Amygdala (tissue), 56 donors: ENCODE measurements at places on chromosomes 6 and 20.

DNA sequence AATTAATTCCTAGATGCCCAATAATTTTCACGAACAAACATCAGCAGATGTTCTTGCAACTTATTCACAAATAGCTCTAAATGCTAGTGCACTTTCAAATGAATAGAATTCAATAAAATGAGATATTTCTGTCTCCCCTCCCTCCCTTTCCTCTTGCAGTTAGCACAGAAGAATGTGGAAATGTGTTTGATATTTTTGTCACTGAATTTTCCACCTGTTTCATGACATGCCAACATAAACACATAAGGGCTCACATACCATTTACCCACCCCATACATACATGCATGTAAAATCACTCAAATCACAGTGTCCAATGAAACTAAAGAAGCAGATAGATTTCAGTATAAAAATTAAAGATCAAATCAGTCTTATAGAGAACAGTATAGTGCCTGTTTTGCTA is 746.9 kb upstream of the MARCKS start:
- no peak for DNase-seq

GRCh38 chr20:56606174-56606945 is 22.7 kb upstream of the TFAP2C start:
- no peak for DNase-seq

DNA sequence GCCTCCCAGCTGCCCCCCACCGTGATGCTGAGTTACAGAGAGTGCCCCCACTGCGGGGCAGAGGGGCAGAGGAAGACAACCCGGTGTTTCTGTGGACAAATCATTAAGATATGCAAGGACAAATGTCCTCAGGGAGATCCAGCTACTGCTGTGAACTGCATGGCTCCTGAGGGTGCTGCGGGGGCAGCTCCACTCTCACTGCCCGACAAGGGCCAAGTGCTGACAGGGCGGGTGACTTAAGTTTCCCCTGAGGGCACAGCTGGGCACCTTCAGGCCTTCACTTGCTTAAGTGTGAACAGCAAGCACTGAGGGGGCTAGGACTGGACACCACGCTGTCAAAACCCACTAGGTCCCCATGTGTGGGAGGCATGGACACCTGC is 26.2 kb upstream of the TCFL5 start:
- DNase-seq = no peak

DNA sequence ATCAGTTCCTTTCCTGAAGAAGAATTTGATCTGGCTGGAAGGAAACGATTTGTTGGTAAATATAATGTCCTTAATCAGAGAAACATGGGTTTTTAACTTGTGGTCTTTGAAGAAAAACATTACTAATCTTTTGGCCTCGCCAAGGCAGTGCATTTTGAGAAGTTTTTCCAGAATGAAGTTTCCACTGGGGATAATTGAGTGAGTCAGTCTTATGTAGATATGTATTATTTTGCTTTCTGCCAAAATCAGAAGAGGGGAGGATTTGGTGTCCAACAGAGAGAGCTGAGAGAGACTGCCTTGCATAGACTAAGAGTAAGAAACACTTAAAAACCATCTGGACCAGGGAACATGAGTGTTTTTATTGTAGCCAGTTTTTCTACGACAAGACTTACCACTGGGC is 79.9 kb downstream of the FNDC1 start:
- no peak for DNase-seq

GRCh38 chr6:153237670-153238069 is 106.6 kb upstream of the RGS17 start:
- DNase-seq = no peak

DNA sequence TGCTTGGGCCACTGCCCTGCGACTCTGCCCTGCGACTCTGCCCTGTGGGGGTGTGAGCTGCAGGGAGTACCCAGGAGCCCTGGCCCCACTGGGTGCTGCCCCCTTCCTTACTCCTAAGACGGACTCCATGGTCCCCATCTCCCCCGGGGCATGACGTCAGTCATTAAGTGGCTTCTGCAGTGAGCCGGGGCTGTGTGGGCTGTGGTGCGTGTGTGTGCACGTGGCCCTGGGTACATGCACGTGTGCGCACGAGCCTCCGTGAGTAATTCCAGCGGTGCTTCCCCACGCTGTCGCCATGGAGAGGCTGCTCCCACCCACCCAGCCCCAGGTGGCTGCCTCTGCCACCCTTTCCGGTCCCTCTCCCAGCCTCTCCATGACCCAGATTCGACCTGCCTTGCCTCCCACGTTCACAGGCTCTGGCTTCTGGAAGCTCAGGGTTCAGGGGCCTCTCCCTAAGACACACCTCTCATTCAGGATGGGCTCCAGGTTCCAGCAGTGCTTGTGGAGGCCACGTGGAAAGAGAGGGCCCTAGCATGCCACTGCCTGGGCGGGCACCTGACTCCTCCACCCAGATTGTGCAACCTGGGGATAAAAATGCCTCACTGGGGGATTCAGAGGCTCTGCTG is 88.3 kb downstream of the DLGAP4 start:
- DNase-seq = no peak

- DNase-seq = no peak
Measured at GRCh38 chr6:148837941-148838340, 91.1 kb downstream of the UST start.

DNA sequence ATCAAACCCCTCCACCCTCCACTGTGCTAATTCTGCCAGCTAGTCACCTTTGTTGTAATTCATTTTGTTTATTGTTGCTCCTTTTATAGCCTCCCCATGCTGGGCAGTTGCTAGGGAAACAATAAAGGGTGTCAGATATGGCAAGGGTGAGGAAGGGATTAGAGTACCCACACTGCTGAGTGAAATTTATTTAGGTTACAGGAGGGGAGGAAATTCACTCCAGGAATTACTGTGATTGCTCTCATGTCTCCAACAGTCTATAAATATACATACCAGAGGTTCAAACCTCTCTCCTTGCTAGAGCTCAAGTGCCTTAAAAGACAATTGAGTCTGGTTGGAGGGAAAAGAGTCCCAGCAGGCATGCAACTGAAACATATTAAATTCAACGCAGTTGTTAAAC is 90.6 kb upstream of the ADGRF1 start:
- no peak for DNase-seq

- DNase-seq = no peak
Measured at GRCh38 chr20:33229843-33230242, 6.0 kb upstream of the BPIFA1 start.

DNA sequence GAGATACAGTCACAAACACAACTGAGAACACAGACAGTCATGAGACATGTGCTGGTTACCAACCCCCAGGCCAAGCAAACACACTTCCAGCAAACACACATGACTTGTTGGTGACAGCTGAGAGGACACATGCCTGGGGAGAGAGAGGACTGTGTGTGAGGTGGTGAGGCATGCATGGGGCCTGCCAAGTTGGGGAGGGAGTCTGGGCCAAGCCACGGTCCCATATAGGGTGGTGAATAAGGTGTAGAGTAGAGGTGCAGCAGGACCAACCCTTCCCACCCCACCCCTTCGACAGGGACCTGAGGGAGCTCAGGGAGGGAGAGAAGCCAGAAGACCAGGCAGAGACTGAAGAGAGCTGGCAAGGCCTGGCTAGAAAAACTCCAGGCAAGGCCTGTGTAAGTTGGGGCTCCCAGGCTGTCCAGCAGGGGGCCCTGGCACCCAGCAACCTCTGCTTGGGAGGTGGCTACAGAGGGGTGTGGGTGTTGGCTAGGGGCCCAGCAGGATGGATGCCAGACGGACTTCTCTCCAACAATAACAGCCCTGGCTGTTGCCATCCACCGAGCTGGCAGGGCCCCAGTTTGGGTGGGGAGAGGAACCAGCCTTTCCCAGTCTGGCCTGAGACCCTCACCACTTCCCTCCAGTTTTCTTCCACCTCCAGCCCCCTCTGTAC is 2.0 kb upstream of the SLC29A1 start:
- peak; percentile 33 for DNase-seq

DNA sequence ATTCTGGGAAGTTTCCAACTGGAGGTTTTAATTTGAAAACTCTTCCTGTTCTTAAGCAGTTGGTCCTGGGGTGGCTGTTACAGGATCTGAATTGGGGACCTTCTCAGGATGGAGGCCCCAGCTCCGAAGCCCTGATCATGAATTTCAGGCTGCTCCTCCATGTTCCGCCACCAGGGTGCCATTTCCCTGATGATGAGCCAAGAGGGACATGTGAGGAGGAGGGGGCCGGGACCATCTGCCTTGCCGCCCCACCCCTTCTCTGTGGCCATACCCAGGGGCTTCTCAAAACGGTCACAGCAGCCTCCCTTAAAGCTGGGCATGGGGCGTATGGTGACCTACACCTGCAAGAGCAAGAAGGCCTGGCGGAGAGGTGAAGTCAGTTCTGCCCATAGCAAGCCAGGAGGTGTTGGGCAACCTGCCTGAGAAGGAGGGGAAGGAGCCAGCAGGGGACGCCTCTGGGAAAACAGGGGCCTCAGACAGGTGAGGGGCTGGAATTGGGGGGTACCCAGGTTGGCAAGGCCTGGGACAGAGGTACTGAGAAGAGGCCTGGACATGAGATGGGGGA is 3.6 kb upstream of the BAK1 start:
- DNase-seq = no peak

- no peak for DNase-seq
Measured at GRCh38 chr6:25058441-25058840, 122.7 kb upstream of the RIPOR2 start.

DNA sequence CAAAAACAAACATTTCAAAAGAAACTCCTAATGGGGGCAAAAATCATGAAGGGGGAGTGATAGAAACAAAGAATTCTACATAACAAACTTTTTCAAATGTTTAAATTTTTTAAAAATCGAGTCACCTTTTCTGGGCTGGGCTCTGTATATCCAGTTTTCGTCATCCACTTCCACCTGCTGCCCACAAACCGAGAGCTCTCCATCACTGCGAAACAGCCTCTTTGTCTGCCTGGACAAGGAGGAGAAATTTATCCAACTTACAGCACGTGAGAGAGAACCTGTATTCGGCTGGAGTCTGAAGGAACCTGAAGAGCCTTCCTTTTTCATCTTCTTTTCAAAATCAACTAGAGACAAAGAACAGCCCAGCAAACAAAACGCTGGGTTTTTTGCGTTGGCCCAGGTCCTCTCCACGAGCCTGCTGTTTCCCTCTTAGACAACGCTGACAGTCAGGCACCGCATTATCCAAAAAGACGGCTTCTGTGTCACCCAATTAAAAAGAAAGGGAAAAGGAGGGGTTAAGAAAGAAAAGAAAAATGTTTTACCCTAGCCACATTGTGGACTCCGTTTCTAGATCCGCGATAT is 72.4 kb upstream of the NHSL1 start:
- no peak for DNase-seq

GRCh38 chr6:68139130-68139529 is 496.0 kb upstream of the ADGRB3 start:
- no peak for DNase-seq

DNA sequence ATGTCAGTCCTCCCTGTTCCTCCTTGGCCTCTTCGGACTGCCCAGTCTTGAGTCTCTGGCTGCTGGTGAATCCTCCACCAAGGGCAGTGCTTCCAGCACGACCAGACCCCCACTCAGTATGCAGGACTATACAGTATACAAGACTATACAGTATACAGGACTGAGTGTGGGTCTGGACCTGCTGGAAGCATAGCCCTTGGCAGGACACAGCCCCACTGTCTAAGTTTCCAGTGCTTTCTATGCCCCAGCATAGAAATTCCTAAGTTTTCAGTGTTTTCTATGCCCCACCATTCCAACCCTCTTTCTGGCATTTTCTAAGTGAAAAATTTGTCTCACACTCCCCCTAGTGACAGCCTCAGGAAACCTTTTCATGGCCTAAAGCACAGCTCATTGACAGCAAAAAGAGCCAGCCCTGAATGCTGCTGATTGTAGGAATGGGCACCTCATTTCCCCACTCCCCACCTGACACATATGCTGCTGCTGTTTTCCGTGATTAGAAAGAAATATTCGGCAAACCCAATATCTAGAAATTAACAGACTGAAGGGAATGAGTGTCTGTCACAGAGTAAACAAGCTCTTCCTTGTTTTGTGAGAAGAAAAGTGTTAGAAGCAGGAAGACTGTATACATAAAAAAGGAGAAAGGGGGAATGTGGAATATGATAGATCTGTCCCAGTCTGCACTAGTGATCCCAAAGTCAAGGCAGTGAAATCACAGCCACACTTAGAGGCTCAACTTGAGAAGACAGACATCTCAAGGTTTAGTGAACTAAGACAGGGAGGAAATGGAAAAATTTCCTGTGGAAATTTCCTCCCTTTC is 206.9 kb downstream of the IBTK start:
- DNase-seq = peak; percentile 6

DNA sequence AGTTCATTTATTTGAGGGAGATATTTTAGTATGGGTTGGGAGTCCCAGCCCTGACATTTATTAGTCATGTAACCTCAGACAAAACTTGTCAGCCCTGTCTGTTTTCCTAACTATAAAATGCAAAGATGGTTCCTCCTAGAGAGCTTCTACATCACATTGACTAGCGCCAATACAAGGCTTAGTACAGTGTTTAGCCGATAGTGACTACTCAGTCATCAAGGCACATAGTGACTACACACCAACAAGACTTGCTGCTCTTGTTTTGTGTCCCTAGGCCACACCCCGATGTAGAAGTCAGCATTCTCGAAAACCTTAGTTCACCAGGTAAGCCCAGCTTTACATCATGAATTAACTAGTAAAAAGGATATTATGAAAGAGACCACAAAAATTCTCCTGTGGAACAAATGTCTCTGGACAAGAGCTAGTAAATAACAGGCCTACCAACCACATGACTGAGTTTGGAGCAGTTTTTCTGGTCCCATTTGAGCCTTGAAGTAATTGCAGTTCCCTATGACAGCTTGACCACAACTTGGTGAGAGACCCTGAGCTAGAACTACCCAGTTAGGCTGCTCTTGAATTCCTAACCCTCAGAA is 68.8 kb downstream of the PFDN4 start:
- DNase-seq = no peak

DNA sequence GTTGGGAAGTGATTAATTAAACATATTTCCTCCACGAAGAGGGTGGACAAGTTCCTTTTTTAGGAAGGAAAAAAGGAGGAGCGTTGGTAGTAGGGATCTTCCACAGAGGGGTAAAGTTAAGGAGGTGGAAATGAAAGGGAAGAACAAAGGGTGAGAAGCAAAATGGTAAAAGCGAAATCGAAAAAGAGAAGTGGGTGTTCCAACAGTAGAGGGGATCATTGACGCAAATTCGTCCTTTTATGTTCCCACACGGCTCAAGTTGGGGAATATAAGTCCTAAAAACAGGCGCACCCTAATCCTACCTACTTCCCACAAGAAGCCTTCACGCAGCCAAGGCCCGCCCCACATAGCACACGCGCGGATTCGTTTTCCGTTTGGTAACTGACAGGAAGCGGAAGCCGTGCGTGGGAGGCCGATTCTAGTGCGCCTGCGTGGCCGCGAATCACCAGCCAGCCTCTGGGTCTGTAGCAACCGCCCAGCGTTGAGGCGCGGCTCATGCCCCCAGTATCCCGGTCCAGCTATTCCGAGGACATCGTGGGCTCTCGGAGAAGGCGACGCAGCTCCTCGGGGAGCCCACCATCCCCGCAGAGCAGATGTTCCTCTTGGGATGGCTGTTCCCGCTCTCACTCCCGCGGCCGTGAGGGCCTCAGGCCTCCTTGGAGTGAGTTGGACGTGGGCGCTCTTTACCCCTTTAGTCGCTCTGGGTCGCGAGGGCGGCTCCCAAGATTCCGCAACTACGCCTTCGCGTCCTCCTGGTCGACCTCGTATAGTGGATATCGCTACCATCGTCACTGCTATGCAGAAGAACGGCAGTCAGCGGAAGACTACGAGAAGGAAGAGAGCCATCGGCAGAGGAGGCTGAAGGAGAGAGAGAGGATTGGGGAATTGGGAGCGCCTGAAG is at the start of gene NKAPL:
Gene NKAPL (plus strand): TSS at position 421 of the 901 bp plus-strand sequence. CDS start 75 bp downstream, at position 496.
- DNase-seq = peak; percentile 55

GRCh38 chr6:70375166-70375565 is 38.1 kb upstream of the FAM135A start:
- DNase-seq = no peak

- no peak for DNase-seq
Measured at GRCh38 chr6:150691463-150691862, 91.8 kb downstream of the PLEKHG1 start.

- no peak for DNase-seq
Measured at GRCh38 chr20:1896484-1897258, 1.5 kb downstream of the SIRPA start.
